ENCODE measurements at places on chromosomes 6 and 20.

DNA sequence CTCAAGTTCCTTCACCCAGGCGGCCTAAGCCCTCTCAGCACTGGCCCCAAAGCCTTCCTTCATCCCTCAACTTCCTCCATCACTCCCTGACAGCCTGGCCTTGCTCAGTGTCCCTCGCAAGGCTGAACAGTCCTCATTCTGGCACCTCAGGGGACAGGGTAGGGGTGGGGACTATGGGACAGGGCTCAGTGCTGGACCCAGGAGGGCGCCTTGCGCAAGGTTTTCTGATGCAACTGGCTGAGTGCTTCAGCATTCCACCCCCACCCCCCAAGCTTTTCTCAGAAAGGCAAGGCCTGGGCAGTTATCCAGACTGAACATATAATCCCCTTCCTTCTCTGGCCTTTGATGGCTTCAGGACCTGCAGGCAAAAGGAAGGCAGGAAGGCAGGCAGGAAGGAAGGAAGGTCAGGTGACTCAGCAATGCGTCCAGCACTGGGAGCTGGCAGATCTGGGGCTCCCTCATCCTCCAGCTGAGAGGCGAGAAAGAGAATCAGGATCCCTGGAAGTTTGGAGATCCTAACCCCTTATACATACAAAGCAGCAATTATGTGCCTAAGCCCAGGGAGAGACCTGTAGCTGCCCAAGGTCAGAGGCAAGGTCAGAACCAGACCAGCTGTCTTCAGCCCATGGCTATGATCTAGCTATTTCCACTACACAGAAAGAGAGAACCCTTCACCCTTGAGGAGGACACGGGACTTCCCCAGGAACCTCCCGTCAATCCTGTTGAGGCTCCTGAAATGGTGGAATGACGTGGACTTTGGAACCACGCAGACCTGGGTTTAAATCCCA lies 8.6 kb upstream of the TRIB3 start:
- no peak for DNase-seq

- peak; percentile 24 for DNase-seq
These were observed 1.6 kb downstream of the PPP1R16B start for GRCh38 chr20:38806855-38807655.

DNA sequence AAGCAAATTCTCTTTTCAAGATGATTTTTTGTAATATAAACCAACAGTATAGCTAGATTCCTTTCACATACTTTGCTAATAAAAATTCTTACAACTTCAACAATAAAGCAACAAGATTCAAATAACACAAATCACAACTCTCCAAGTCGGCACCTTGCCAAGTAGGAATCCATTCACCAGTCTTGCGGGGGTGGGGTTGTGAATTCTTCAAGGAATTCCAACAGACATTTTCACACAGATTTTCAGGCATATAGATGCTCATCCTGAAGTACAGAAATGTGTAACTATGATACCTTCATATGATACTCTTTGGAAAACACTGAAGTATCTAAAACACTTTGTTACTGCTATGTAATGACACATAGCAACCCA lies 36.5 kb downstream of the SCML4 start:
- DNase-seq = no peak

DNA sequence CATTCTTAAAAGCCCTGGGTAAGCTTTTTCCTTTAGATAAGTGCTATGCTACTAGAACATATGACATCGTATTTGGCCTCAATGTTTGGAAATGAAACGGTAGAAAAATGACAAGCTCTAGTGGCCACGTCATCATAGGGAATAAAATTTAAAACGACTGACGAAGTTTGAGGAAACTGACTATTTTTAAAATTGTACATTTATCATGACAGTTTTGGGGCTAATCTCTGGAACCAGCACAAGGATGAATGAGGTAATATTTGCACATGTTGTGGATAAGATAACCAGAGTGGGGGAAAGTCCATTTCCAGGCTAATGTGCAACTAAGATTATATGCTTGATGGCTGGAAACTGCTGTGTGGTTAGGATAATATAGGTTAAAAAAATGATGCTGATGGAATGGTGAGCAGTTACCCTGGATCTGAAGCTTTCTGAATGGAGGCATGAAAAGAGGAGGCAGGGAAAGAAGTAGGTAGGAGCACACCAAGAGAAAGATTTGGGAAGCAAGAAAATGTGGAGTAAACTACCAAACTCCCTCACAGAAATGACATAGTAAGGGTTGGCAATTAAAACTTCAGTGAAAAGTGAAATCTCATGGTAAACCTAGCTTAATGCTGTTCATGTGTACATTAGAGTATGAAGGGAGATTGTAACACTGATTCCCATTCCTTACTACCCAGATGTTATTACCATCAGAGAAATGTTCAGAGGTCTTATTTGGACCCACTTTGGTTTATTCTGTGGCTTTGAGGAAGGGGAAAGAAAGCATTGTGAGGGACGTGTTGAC lies 42.7 kb upstream of the CEP162 start:
- DNase-seq = no peak

- no peak for DNase-seq
These were observed 83.6 kb downstream of the PLEKHG1 start for GRCh38 chr6:150683320-150683719.

- no peak for DNase-seq
These were observed 139.9 kb downstream of the TBXT start for GRCh38 chr6:166027761-166028160.

DNA sequence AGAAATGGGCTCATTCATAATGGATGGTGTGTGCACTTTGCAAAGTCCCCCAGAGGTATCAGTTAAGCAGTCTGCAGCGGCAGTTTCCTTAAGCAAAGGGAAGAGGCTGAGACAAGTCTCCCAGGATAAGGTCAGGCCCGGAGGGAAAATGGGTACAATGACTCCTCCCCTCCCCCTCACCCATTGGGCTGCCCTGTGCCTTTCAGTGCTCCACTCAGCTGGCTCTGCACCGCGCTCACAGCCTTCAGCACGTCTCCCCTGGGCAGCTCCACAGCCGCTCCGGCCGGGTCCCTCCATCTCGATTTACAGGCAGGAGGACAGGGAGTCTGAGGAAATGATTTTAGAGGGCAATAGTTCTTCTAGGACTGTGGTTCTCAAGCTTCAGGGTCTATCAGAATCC lies 264.8 kb downstream of the LRFN2 start:
- DNase-seq = no peak

DNA sequence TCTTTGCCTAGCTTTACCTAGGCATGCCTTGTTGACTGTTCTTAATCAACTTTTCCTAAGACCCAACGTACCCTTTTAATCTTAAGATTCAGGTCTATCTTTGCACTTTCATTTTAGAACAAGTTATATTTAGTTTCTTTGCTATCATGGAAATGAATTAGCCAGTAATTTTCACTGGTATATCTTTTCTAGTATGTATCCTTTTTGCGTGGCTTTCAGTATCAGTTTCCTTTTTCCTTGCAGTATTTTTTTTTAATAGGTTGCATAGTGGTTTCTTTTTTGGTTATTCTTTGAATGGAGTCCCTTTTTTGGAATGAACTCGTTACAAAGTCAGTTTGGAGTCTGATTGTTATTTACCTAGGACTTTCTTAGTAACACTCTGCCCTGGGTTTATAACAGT lies 7.3 kb downstream of the ANKEF1 start:
- no peak for DNase-seq

DNA sequence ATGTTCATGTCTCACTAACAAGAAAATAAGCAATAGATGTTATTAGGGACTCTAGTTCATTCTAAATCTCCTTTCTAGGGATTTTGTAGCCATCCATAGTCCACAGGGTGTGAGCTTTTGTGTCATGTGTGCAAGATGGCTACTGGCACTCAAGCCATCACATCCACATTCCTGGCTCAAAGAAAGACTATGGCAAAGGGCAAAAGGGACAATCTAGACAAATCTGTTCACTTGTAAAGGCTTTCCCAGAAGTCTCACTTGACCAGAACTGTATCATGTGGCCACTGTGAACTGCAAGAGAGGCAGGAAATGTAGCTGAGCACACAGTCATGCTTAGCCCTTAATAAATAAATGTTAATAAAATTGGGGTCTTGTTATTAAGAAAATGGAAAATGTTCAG lies 212.6 kb upstream of the EXOC2 start:
- DNase-seq = no peak

DNA sequence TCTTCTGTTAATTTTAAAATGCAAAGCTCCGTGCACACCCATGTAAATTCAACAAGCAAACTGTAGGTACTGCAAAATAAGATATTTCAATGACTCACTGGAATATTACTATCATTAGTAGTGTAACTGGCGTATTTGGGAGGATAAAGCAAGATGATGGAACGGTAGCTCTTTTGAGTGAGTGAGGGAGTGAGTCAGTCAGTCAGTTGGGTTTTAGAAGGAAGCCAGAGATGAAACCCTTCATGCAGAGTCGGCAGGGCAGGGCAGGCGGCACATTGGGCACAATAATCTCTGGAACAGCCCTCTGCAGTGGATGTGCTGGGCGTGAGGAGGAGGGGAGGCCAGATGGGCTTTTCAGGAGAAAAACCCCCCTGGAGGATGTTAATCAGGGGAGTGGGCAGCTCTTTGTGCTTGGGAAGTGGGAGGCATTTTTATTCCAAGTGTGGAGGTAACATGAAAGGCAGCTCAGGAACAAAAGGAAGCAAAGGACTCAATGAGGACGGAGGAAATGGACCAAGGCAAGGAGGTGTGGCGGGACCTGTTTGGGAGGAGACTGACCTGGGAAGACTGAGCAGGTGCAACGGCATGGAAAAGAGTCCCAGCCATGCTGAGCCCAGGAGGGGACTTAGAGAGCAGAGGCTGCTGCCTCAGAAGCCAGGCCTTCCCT lies 171.2 kb downstream of the ZDHHC14 start:
- DNase-seq = no peak

GRCh38 chr6:12957321-12958051 lies 240.9 kb downstream of the PHACTR1 start:
- peak; percentile 3 for DNase-seq

GRCh38 chr20:20251317-20251716 lies 116.6 kb upstream of the INSM1 start:
- no peak for DNase-seq

- no peak for DNase-seq
These were observed 10.8 kb downstream of the HLA-DRB5 start for GRCh38 chr6:32519118-32519909.

DNA sequence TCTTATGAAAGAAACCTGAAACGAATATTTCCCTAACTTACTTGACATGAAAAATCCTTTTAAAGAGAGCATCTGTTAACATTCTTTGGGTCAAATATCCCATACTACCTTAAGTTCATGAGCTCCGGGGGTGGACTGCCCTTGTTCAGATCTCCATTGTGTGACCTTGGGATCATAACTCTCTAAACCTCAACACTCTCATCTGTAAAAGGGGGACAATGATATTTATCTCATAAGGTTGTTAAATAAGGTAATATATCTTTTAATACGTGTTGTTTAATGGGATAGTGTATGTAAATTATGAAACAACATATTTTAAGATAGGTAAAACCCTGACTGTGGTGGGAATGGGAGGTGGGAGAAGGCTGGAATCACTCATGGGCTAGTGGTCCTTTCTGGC lies 326.3 kb downstream of the FARS2 start:
- DNase-seq = no peak

GRCh38 chr6:56725254-56725653 lies 82.6 kb upstream of the DST start:
- no peak for DNase-seq

GRCh38 chr6:22147921-22148776 lies 148.7 kb downstream of the PRL start:
- no peak for DNase-seq

- no peak for DNase-seq
These were observed 46.8 kb downstream of the KCNB1 start for GRCh38 chr20:49435639-49436038.

GRCh38 chr6:106488494-106489370 lies 128.2 kb downstream of the CRYBG1 start:
- DNase-seq = no peak

- no peak for DNase-seq
These were observed 14.5 kb downstream of the L3MBTL3 start for GRCh38 chr6:130032758-130033340.

DNA sequence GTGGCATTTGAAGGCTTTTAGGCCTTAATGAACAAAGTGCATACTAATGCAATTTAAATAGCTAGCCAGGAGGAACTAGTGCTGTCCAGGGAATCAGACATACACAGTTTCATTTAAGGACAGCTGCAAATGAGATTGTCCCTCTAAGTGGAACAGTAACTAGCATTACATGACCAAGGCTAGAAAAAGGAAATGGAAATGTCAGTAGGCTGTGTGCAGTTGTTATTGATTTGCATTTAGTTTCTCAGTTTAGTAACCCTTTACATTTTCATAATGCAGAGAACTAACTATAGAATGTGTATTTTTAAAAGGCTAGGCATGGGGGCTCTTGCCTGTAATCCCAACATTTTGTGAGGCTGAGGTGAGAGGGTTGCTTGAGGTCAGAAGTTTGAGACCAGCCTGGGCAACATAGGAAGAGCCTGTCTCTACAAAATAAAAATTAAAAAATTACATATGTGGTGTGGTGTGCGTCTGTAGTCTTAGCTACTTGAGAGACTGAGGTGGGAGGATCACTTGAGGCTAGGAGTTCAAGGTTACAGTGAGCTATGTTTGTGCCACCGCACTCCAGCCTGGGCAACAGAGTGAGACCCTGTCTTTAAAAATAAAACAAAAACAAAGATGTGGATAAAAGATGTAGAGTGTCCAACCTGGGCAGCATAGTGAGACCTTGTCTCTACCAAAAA lies 468.0 kb downstream of the UTRN start:
- DNase-seq = no peak

DNA sequence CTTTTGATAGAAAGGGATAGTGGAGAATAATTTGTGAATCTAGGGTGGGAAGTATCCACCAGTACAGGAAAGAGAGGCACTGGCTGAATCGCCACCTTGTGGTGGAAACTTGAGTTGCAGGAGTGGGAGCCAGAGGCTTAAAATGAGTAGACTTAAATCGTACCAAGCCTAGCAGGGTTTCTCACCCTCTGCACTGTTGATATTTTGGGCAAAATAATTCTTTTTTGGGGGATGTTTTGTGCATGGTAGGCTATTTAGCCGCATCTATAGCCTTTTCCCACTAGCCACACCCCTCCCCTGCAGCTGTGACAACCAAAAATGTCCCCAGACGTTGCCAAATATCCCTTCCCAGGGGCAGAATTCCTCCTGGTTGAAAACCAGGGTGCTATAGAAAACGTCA lies 119.1 kb downstream of the DHX35 start:
- DNase-seq = peak; percentile 81

DNA sequence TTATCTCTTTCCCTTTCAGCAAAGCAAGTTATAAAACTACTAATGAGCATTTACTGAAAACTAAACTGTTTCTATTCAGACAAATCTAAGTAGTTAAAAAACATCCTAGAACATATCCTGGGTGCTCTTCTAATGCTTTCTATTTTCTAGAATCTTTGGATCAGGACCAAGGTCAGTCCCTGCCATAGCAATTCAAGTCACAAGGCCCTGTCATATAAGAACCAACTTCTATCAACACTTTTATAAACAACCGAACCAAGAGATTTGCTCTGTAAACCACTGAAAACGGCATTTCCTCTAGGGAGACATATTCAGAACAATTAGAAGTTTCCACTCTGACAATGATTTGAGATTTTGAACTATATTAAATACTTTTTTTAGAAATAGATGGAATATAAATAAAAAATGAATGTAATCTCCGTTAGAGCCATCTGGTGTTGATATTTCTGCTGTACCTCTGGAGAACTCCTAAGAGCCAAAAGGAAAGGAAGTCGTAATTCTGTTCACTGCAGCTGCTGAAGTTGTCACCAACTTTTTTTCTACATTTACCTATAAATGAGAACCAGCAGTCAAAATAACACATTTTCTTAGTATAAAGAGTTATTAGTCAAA lies 51.4 kb upstream of the LGSN start:
- no peak for DNase-seq

Measured in stimulated activated CD4-positive, alpha-beta T cell treated with anti-CD3 and anti-CD28 coated beads, Interleukin-1b, Interleukin-23, amount 100 ng/mL, for 48 hours (primary cell).